ENCODE measurements at places on chromosomes 3 and 15.

GRCh38 chr15:90481023-90481422 is 48.7 kb upstream of the CRTC3 start:
- DNase-seq: no peak

GRCh38 chr15:85010071-85010385 is 28.4 kb downstream of the PDE8A start:
- DNase-seq: no peak

DNA sequence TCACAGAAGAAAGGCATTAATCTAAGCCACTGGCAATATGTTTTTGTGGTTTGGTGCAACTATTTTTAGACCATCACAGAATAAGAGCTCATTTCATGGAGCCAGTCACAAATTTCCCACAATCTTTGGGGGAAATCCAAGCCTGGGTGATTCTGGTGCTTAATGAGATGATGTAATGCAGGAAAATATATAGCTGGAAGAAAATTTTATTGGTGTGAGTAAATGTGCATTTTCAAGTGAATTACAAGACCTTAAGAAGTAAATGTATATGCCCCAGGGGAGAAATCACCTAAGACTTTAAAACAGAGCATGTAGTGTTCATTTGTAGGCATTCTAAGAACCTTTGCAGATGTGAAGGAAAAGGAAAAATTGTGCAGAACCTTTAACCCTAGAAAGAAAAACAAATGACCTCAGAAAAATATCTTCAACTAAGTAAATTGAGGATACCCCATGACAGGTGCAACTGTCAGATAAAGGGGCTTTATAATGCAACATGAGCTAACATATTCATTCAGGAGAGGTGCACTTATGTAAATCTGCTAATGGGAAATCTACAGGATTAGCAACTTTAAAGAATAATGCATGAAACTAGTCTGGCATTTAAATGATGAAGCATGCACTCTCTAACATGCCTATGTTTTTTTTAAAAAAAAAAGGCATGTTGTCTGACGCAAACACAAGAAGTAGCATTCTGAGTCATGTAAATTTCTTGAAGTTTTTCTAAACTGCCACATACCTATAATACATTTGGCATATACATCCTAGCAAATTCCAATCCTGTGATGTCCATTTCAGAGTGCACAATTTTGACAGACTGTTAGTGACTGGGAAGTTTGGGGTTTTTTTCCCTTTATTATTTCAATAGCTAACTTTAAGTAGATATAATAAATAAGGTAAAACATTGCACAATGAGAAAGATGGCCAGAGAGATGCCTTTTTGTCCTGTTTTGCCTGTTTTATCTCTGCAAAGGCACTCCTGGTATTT is 105.1 kb downstream of the MEX3B start:
- DNase-seq: no peak

DNA sequence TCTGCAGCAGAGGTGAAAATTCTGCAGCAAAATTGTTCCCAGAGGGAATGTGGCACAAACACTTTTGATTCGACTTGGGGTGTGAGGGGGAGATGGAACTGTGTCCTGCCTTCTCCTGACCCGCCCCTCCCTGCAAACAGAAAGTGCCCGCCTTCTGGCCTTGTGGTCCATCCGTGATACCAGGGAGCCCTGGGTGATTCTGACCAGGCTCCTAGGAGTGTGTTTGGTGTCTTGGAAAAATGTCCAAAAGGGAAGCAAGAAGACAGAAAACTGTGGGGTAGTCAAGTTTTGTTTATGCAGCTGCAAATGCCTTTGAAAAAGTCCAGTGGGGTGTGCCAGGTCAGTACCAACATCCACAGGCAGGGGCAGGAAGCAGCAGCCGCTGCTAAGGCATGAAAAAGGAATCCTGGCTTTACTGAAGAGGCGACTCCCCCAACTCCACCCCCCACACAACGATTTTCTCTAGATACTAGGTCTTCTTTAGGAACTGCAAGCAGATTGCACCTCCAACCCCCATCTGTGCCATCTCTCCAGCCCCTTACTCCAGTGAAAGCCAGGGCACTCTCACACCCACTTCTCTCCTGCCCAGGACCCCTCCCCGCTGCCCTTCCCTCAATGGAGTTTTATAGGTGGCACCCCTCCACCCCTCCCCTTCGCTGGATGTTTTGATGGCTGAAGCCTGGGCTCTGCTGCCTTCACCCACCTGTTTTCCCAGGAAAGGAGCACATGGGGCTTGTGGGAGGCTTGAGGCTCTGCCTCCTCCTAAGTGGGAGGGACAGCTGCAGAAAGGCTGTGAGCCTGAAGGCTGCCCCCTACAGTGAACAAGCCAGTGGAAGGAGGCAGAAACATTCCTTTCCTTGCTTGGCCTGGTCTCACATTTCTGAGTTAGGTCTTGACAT is 82.4 kb upstream of the HERC1 start:
- no peak for DNase-seq

DNA sequence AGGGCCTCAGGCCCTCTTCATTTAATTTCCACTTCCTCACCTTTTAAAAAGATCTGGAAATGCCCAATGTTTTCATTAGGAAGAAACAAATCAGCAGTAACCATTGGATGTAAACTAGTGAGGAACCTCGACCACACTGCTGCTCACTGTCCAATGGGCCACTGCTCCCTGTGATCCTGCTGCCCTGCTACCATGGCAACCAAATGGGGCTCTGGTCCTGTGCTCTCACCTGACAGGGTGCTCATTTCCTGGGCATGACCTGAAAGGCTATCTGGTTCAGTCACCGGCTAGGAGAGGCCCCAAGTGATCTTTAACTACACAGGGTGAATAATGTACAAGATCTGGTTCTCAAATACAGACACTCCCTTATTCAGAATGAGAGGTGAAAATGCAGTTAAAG is 54.6 kb downstream of the ARHGEF3 start:
- DNase-seq: no peak

GRCh38 chr15:81087694-81088093 is 46.4 kb upstream of the CFAP161 start:
- DNase-seq: no peak

DNA sequence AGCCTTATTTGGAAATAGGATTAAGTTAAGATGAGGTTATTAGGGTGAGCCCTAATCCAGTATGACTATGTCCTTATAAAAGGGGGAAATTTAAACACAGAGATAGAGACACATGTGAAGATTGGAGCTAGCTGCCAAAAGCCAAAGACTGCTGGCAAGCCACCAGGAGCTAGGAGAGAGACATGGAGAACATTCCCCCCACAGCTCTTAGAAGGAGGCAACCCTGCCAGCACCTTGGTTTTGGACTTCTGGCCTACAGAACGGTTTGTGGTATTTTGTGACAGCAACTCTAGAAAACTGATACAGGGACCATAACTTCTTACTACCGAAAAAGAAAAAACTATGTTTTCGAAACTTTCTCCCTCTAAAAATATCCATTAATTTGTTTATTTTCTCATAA is 245.3 kb upstream of the RARB start:
- DNase-seq: no peak

DNA sequence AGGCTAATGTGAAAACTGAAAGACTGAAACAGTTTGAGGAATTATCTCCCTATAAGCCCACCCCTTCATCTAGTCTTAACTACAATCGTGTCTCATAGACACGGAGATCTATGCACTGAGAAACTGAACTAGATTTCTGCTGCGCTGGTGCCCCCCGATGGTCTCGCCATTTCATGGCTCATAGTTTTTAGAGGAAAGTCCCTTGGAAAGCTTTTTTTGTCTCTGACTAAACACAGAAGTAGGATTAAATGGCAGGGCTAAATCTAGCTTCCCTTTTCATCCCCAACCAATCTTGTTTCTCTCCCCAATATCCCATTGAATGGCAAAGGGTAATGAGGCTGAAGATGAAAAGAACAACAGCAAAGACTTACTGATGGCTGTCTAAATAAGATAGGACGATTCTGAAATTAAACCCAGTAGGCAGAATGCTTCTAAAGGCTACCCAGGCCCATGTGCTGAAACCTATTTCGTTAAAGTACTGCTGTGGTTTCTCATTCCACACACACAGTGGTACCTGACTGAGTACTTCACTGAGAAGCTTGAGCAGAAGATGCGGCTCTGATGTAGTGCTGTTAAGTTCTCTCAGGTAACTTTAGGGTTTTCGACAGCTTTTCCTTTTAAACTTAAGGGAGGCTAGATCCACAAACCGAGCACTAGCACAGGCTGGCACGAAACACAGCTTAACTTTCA is 142.7 kb downstream of the GADL1 start:
- peak; percentile 37 for DNase-seq

DNA sequence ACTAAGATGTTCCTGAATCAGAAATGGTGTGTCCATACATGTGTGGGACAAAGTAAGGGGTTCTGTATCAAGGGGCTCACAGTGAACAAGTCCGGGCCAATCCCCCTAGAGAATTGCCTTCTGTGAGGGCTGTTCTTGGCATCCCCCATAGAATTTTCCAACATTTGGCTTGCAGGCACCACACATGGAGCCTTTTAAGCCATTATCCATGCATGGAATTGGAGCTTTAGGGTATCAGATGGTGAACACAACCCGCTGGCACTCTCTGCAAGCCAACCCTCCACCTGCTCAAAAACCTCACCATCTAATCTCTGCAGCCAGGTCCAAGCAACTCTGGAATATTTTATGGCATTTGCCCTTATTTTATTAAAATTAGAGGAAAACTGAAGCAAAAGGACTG is 278.7 kb downstream of the ERC2 start:
- no peak for DNase-seq

DNA sequence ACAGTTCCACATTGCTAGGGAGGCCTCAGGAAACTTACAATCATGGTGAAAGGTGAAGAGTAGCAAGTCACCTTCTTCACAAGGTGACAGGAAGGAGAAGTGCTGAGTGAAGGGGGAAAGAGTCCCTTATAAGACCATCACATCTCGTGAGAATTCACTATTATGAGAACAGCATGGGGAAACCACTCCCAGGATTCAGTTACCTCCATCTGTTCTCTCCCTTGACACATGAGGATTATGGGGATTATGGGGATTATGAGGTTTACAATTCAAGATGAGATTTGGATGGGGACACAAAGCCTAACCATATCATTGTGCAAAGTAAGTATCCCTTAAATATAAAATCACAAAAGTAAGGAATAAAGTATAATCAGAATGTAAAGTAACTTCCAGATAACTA is 375.9 kb upstream of the NAALADL2 start:
- no peak for DNase-seq

GRCh38 chr3:126497956-126498355 is 19.6 kb downstream of the UROC1 start:
- DNase-seq: no peak

DNA sequence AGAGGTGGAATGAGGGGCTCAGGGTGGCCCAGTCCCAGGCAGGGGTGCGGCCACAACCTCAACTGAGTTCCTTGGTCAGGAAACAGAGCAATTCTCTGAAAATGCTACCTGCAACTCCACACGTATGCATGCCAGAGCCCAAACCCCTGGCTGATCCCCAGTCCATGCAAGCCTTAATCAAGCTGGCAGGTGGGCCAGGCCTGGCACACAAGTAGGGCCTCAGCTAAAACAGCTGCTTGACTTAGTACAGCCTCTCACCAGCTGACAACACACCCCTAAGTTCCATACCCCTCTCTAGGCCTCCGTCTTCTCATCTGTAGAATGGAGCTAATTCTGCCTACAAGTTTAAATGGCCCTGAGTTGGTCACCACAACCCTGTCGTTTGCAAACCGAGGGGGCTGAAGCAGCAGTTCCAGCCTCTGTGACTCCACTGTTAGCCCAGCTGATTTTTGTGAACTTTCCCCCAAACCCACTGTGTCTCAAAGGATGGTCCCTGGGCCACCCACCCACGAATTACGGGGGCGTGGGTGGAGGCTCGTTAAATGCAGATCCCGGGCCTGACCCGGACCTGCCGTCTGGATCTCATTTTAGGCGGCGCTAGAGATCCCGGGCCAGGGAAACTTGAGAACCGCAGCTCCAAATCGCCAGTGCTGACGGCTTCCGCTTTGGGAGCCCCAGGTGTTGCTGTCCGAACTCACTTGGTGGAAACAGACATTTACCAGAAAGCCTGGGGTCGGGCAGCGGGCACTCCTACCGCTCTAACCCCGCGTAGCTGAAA is 927 bp downstream of the CHDH start:
- no peak for DNase-seq

GRCh38 chr15:65558336-65558735 is 28.1 kb downstream of the HACD3 start:
- DNase-seq: no peak

- DNase-seq: no peak
These were observed 49.8 kb upstream of the ARL8B start for GRCh38 chr3:5072100-5072816.

- DNase-seq: no peak
These were observed 621.5 kb upstream of the ZNF385D start for GRCh38 chr3:22372292-22373062.

DNA sequence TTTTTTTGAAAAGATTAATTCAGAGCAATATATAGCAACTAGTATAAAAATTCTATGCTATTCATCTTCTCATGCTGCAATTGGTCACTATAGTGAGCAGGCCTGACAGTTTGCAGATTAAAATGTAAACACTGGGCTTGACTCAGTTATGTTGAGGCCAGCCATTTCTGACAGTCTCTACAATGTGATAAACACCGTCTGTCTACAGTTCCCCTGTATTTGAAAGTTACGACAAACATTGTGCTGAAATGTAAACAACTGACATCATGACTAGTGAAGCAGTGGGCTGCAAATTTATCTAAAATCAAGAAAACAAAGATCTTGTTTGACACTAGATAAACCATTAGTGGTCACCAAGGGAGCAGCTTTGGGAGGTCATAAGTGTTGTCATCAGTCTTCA is 197.4 kb downstream of the ISL2 start:
- no peak for DNase-seq

GRCh38 chr15:78615151-78615589 is 5.6 kb downstream of the CHRNA3 start:
- no peak for DNase-seq

DNA sequence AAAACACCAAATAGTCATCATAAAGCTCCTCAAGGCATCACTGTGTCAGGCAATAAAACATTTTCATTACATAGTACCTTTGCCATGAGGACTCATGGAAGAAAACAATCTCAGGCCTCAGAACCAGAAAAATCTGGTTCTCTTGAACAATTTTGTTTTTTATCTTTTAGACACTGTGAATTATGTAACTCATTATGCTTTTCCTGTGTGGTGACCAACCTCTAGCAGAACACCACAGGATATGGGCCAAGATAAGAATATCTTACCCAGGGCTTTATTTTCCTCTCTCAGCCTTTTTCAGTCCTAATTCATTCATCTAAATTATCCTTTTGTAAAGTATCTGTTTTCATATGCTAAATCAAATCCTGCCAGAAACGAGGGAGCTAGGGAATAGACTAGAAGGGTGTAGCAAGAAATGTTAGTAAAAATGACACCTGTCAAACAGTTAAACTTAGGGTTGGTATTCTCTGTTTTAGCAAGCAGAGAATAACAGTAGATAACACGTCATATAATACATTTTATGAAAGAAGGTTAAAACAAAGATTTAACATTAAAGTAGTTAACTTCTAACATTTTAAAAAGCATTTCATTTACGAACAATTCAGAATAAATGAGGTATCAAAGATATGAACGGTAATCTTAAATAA is 111.1 kb downstream of the FBXL22 start:
- no peak for DNase-seq

GRCh38 chr3:132723024-132723950 is 1.1 kb upstream of the NPHP3 start:
- DNase-seq: no peak

GRCh38 chr3:72756900-72757299 is 91.3 kb downstream of the SHQ1 start:
- peak; percentile 4 for DNase-seq

All from activated T-cell treated with anti-CD3 and anti-CD28 coated beads for 4 hours (primary cell).